GM04504 (cell line): ENCODE measurements at places on chromosomes 2 and 18.

DNA sequence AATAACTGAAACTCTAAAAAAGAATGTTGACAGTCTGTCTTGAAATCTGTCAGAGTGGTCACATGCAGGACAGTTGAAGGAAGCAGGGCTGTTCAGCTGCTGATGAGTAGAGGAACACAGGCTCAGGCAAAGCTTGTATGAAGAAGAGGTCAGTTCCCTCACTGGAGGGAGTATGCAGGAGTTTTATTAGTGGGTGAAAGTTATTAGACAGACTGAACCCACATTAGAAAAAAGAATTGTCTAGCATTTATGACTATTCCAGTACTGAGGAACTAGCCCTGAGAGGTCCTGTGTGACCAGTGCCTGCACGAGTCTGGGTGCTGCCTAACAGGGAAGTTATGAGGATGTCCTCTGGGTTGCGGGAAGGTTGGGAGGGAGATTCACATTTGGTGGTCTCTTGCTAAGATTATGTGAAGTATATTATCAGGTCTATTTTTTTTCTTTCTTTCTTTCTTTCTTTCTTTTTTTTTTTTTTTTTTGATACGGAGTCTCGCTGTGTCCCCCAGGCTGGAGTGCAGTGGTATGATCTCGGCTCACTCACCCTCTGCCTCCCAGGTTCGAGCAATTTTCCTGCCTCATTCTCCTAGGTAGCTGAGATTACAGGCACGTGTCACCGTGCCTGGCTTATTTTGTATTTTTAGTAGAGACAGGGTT, 9.6 kb downstream of the TET3 start:
- no peak for DNase-seq

DNA sequence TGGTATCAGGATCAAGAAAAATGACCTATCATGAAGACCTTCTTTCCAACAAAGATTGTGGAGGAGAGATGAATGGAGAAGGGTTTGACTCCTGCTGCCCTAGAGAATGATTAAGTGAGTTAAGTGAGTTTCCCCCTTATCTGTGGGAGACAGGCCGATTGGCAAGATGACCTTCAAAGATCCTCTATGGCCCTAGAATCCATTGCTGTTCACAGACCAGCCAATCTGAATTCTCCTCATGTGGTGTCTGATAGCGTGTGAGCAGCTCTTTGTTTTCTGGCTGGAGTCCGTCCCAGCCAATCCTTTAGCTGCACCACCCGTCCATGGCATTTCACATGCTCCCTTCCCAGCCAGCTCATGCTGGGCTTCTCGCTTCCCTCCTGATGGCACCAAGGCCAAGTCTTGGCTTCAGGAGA, 79.4 kb downstream of the MARCHF4 start:
- DNase-seq, result no peak

GRCh38 chr18:3451989-3452749, 2.2 kb downstream of the TGIF1 start:
- peak; percentile 42 for DNase-seq

GRCh38 chr2:34307636-34308035, 708.5 kb upstream of the FAM98A start:
- DNase-seq, result no peak
